ENCODE measurements at places on chromosomes 2 and 18.

GRCh38 chr18:50027996-50028395 is 167.0 kb downstream of the MYO5B start:
- peaks cover 10% of the 10 kb centered on the region for H3K4me1 ChIP-seq
- H3K27me3 ChIP-seq, result no peaks in the 10 kb centered on the region
- no peak overlapping the region for H3K4me3 ChIP-seq
- no peak for DNase-seq

DNA sequence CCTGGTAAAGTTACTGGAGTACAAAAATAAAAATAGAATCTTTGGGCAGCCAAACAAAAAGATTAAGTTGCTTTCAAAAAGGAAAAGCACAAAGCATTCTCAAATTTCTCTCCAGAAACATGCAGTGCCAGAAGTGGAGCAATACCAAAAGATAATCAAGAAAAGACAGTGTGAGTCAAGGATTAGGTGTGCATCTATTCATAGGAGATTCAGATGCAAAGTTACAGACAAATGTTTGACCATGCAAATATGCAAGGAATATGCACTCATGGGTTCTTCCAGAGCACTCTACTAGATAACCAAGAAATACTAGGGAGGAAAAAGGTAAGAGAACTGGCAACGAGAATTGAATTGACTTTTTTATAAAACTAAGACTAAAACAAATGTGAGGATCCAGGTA is 51.8 kb upstream of the CDH20 start:
- H3K36me3 ChIP-seq, result no peaks in the 10 kb centered on the region
- no peaks in the 10 kb centered on the region for H3K4me1 ChIP-seq
- DNase-seq, result no peak
- H3K27ac ChIP-seq, result no peak overlapping the region

- H3K4me3 ChIP-seq, result no peak overlapping the region
- H3K4me1 ChIP-seq, result peaks cover 12% of the 10 kb centered on the region
- no peaks in the 10 kb centered on the region for H3K27me3 ChIP-seq
Observed at GRCh38 chr2:190864375-190864774, 16.2 kb upstream of the GLS start.

- H3K4me1 ChIP-seq, result peaks cover 19% of the 10 kb centered on the region
- no peak overlapping the region for H3K4me3 ChIP-seq
Observed at GRCh38 chr18:69759046-69759445, 188.6 kb downstream of the CD226 start.

DNA sequence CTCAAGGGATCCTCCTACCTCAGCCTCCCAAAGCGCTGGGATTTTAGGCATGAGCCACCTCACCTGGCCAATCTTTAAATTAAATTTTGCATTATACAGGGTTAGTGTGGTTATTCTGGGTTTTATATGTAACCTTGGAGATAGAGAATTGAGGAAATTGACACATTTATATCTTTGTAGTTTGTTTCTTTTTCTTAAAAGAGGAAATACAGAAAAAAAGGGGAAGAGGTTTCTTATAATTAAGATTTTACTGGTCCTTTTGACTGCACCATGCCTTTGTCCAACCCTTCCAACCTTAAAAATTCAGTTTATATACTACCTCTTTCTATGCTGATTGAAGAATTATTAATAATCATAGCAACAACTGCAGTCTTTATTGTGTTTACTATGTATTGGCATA is 210.1 kb upstream of the STON1 start:
- H3K27me3 ChIP-seq, result no peaks in the 10 kb centered on the region
- DNase-seq, result no peak
- H3K27ac ChIP-seq, result no peak overlapping the region
- H3K36me3 ChIP-seq, result peaks cover 11% of the 10 kb centered on the region

GRCh38 chr2:207787800-207788199 is 18.1 kb upstream of the FZD5 start:
- no peak overlapping the region for H3K27ac ChIP-seq
- no peak for DNase-seq
- peaks cover 10% of the 10 kb centered on the region for H3K4me1 ChIP-seq
- no peak overlapping the region for H3K4me3 ChIP-seq
- no peaks in the 10 kb centered on the region for H3K27me3 ChIP-seq
- H3K36me3 ChIP-seq, result no peaks in the 10 kb centered on the region

DNA sequence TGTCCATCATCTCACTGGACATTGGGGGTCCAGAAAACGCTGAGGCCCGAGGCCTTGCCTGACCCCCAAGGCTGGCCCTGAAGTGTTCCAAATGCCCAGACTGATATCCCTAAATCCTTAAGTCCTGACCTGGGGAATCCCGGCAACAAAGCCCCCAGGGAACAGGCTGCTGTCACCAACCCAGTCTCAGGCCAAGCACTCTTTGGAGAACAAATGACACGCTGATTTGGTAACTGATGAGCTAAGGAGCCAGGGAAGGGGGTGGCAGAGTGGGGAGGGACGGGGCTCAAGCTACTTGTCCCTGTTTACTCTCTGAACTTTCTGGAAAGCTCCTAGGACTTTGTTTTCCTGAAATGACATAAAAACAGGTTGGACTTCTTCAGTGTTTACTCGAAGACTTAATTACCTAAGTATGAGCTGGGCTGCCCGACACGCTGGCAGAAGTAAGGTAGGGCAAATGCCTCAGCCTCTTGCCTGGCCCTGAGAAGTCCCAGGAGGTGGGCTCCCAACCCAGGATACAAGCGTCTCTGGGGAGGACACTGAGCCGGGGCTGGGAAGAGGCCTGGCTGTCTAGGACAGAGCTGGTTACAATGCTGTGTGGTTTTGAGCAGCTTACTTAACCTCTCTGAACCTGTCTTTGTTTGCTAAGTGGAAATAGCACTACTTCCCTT is 105.5 kb upstream of the GLI2 start:
- no peak overlapping the region for H3K27ac ChIP-seq
- H3K4me1 ChIP-seq, result peaks cover 25% of the 10 kb centered on the region
- peaks cover 2% of the 10 kb centered on the region for H3K27me3 ChIP-seq
- no peaks in the 10 kb centered on the region for H3K36me3 ChIP-seq
- no peak for DNase-seq

DNA sequence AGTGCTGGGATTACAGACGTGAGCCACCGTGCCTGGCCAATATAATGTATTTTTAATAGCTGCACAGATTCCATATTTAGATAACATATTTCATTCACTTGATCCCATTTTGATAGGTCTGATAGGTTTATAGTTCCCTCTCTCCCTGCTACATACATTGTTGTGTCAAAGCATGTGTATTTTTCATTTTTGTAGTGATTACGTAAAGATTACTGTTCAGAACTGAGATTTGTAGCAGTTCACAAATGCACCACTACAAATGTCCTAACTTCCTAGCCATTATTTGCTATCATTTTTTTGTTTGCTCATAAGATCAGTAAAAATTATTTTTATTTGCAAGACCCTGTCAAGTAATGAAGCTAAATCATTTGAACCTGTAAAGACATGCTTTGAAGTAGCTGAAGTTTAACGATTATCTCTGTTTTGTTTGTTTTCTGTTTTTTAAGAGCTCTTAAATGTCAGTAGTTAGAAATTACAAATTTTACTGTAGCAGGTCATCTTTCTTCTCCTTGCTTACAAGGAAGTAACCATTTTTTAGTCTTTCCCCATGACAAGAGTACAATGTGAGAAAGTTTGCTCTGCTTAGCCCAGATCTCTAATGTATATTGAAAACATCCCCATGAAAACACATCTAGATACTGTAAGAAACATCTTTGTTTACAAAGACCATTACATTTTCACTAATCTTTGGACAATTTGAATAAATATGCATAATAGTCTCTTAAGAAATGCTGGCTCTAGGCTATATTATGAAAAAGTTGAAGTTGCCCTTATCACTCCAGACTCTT is 54.1 kb downstream of the EML4 start:
- peaks cover 28% of the 10 kb centered on the region for H3K4me1 ChIP-seq
- no peaks in the 10 kb centered on the region for H3K27me3 ChIP-seq
- peaks cover 18% of the 10 kb centered on the region for H3K36me3 ChIP-seq
- H3K27ac ChIP-seq, result peak overlapping the region; percentile 33
- H3K4me3 ChIP-seq, result no peak overlapping the region
- no peak for DNase-seq

DNA sequence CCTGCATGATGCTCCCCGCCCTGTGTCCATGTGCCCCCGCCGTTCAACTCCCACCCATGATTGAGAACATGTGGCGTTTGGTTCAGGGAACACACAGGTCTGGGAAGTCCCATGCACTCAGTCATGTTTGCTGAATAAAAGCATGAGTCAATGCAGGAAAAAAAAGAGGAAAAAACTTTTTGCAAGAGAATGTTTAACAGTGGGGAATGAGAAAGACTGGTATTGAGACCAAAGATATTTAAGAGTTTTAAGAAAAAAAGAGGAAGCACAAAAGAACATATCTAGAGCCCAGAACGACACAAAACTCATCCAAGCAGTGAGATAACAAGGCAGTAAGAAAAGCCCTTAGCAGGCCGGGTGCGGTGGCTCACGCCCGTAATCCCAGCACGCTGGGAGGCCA is 279.2 kb upstream of the THSD7B start:
- H3K27me3 ChIP-seq, result peaks cover 3% of the 10 kb centered on the region
- H3K36me3 ChIP-seq, result no peaks in the 10 kb centered on the region
- DNase-seq, result no peak

DNA sequence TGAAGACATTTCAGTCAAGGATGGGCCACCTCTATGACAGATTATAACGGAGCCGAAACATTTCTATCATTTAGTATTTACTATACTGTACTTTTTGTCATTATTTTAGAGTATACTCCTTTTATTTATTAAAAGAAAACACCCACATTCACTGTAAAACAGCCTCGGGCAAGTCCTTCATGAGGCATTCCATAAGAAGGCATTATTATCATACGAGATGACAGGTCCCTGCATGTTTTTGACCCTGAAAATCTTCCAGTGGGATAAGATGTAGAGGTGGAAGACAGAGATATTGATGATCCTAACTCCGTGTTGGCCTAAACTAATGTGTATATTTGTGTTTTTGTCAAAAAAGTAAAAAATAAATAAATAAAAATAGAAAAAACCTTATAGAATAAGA is 245.0 kb downstream of the MTX2 start:
- no peak overlapping the region for H3K4me3 ChIP-seq
- no peak overlapping the region for H3K27ac ChIP-seq
- H3K4me1 ChIP-seq, result no peaks in the 10 kb centered on the region
- no peaks in the 10 kb centered on the region for H3K36me3 ChIP-seq

DNA sequence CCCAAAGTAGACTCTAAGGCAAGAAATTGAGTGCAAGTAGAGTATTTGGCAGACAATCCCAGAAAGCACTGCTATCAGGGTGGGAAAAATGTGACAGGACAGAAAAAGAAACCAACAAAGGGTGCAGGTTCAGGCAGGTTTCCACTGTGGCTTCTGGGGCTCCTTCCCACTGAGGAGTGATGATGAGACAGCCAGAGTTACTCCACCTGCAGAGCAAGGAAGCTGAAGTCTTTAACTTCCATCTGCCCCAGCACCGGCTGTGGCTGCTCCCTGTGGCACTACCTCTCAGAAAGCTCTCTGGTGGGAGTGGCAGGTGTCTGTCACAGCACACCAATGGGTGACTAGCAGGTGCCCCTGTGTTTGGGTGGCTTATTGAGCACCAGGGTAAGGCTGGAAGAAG is 37.6 kb upstream of the ACKR3 start:
- peaks cover 20% of the 10 kb centered on the region for H3K4me1 ChIP-seq
- H3K27ac ChIP-seq, result no peak overlapping the region
- no peak for DNase-seq
- no peak overlapping the region for H3K4me3 ChIP-seq
- H3K27me3 ChIP-seq, result peaks cover 58% of the 10 kb centered on the region
